ENCODE measurements at places on chromosomes 4 and X.

DNA sequence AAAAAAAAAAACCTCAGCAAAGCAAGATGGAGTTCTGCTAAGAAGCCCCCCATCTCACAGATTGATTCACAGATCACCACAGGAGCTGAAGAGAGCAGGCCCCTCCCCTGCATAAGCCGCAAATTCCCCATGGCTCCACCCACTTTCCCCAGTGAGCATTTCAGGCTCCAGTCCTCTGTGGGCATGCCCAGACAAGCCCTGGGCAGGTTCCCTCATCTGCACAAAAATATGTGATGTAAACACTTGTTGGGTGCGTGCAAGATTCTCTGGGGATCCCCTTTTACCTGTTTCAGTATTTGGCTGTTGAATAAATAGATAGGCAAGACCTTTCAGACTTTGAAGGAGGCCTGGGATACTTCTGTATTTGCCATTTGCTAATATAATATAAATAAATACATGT, 514.3 kb downstream of the PCDH7 start:
- peak; percentile 31 for DNase-seq

GRCh38 chrX:94914235-94914634, 1240.2 kb downstream of the FAM133A start:
- DNase-seq = no peak

- DNase-seq = no peak
Measured at GRCh38 chrX:123454712-123455431, 270.8 kb downstream of the GRIA3 start.

- DNase-seq = no peak
Measured at GRCh38 chr4:106494066-106494465, 125.5 kb upstream of the GIMD1 start.

GRCh38 chr4:102723511-102723910, 37.3 kb downstream of the MANBA start:
- no peak for DNase-seq

- DNase-seq = no peak
Measured at GRCh38 chrX:27915617-27916016, 65.6 kb downstream of the DCAF8L1 start.

- no peak for DNase-seq
Measured at GRCh38 chr4:166415749-166416148, 542.7 kb downstream of the TLL1 start.

GRCh38 chrX:118644378-118644777, 83.0 kb upstream of the IL13RA1 start:
- DNase-seq = peak; percentile 6

- no peak for DNase-seq
Measured at GRCh38 chrX:124497386-124497785, 151.0 kb downstream of the SH2D1A start.

DNA sequence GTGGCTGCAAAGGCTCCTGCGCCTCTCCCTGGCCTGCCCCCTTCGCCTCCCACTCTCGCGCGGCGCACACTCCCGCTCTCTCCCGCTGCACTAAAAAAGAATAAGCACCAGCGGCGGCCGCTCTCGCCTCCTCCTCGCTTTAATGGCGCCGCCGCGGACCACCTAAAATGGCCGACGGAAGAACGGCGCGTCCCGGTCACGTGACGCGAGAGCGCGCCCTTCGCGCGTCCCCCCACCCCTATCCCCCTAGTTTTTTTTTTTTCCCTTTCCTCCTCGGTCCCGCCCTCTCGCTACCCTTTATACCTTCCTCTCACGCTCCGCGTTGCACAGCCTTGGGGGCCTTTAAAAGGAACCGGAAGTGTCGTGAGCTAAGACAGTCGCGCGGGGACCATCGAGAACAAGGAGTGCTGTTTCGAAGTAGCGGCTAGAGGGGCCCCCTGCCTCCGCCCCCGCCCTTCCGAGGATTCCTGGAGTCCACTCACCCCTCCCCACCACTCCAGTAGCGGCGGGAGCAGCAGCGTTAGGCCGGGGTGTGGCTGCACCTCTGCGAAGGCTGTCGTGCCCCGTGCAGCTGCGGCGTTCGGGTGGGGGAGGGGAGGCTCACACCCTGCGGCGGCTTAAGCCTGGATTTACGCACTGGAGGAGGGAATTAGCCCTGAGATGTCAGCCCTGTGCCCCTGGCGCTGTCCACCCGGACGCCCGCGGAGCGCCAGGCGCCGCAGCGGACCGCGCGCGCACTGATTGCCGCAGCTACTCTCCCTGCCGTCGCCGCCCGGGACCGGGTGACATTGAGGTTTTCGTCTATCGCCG, at the start of gene HNRNPD:
TSS of gene HNRNPD (minus strand) at position 176 of the 810 bp plus-strand sequence. CDS start 313 bp downstream, outside the sequence.
- peak; percentile 83 for DNase-seq

- DNase-seq = no peak
Measured at GRCh38 chr4:163878336-163879121, 384.0 kb downstream of the TMA16 start.

DNA sequence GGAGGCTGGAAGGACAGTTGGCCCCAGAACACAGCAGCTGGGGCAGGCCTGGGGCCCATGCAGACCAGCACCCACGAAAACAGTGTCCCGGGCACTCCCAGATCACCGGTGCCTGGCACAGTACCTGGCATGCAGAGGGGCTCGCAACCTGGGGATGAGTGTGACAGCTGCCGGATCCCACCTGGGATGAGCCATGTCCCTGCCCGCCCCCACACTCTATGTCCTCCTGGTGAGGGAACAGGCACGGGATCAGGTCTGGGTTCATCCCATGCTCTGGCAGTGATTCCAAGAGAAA, 22.8 kb upstream of the PPP2R2C start:
- DNase-seq = no peak

DNA sequence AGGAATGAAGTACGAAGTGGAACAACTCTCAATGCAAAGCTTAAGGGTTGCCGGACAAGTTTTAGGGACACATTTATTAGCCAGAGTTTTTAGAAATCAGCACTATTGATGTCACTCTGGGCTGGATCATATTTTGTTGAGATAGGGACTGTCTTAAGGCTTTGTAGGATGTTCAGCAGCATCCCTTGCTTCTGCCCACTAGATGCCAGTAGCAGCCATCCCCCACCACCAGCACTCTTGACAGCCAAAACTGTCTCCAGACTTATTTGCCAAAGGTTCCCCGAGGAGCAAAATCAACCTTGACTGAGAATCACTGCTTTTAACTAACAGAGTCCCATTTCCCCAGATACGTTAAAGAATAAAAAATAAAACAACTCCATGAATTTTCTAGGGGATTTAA, 1497.3 kb downstream of the STIM2 start:
- DNase-seq = no peak

GRCh38 chr4:113169368-113169767, 119.9 kb downstream of the ANK2 start:
- no peak for DNase-seq

GRCh38 chr4:152686452-152687013, 6.7 kb upstream of the TMEM154 start:
- DNase-seq = no peak

GRCh38 chr4:143473334-143474126, 40.0 kb upstream of the SMARCA5 start:
- no peak for DNase-seq

DNA sequence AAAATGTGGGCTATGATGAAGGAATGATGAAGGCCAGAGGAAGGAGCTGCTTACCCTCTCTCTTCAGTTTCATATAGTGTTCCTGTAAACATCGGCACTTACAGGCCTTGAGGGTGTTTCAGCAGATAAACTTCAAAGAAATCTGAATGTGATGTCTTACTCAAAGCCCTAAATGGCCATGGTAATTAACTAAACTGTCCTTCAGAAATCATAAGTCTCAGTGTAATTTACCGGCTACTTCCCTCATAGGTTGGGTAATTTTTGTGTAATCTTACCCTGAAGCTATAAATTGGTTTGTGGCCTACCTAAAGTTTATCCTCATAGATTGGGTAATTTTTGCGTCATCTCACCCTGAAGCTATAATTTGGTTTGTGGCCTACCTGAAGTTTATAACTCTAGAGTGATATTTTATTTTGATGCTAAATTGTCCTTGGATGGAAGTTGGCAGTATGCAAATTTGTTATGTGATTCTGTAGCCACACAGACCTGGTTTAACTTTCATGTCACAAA, 2700.3 kb downstream of the ARAP2 start:
- DNase-seq = no peak

GRCh38 chrX:14501327-14501726, 28.0 kb upstream of the GLRA2 start:
- DNase-seq = no peak

DNA sequence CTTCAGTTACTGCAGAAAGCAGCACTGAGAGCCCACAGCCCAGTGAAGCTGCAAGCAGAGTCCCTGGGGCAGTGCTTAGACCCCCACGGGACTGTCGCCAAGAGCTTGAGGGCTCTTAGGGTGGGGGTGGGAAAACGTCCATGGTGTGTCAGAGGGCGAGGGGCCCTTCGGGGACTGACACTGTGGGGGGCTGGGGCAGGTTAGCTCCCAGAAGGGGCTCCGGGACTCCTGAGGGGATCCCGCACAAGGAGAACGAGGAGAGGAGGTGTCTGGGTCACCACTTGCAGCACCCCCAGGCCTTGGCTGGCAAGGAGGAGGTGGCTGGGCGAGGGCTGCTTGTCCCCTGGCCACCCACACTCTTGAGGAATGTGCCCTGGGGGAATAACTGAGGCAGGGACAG, 20.8 kb downstream of the NAT8L start:
- DNase-seq = no peak

DNA sequence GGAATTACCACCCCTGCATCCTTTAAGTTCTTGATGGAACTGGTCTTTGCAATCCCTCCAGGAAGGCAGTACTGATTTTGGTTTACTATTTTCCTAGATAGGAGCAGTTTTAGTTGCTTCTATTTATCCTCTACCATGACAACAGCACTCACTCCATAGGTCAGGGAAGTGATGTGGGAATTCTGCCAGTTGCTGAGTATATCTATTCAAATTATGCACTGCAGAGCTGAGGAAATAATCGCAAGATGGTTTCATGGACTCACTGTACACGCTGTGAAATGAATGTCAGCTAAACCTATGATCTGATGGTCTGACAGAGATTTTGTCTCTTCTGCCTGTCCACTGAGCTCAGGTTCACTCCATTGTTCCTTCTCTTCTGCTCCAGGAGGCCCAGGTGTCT, 135.8 kb downstream of the FAAH2 start:
- no peak for DNase-seq

DNA sequence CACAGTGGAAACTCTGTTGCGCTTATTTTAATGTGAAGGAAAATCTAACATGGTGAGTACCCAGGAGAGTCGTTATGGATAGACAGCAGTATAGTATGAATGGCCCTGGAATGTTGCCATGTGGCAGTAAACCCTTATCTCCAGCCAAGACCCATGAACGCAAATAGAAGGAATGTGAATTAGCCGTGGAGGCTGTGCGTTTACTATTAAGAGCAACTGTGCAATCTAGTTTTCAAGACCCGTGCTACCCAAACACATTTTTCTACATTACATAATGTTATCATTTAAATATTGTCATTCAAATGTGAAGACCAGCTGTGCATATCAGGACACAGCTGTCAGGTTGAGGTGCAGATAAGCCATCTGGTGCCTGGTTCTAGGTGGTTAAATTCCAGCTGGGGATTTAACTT, 13.3 kb upstream of the AGA start:
- DNase-seq = no peak

- DNase-seq = no peak
Measured at GRCh38 chr4:7531640-7531994, 96.9 kb upstream of the PSAPL1 start.

- no peak for DNase-seq
Measured at GRCh38 chr4:152352622-152353116, 183.2 kb downstream of the FBXW7 start.

- DNase-seq = no peak
Measured at GRCh38 chr4:150131581-150132228, 53.5 kb downstream of the DCLK2 start.

GRCh38 chr4:49217492-49217891, 231.4 kb downstream of the CWH43 start:
- no peak for DNase-seq

GRCh38 chr4:56115898-56116297, 167.2 kb downstream of the CEP135 start:
- no peak for DNase-seq

DNA sequence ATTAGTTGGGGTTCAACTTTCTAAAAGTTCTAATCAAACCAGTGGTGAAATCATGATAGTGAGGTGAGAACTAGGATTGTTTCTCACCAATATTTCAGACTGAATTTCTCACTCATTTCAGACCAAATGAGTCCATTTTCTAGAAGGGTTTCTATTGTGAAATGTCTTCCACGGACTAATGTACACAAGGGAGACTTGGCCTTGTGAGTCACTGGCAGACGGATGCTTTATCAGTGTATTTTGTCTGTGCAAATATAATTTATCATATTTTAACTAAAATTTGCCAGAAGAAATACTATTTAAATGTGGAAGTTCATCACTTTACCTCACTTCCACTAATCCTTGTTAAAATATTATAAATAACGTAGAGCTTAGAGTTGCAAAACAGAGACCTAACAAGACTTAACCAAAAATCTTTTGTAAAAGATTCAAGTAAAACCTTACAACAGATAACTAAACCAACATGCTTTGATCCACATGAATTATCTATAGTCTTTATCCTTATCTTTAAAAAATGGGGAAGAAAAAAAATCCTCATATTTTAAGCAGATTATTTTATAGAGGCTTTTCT, 506.0 kb upstream of the FAM241A start:
- no peak for DNase-seq

DNA sequence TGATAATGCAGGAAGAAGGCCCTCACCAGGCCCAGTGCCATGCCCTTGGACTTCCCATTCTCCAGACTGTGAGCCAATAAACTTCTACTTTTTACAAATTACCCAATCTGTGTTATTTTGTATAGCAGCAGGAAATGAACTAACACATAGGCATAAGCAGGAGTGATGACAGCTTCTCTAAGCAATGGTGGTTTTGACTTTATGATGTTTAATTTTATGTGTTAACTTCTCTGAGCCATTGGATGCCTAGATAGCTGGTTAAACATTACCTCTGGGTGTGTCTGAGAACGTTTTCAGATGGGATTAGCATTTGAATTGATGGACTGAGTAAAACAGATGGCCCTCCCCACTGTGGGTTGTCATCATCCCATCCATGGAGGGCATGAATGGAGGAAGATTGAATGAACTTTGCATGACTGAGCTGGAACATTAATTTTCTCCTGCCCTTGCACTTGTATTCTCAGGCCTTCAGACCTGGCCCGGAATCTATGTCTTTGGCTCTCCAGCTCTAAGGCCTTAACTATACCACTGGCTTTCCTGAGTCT, 13.9 kb upstream of the PDLIM3 start:
- DNase-seq = no peak

DNA sequence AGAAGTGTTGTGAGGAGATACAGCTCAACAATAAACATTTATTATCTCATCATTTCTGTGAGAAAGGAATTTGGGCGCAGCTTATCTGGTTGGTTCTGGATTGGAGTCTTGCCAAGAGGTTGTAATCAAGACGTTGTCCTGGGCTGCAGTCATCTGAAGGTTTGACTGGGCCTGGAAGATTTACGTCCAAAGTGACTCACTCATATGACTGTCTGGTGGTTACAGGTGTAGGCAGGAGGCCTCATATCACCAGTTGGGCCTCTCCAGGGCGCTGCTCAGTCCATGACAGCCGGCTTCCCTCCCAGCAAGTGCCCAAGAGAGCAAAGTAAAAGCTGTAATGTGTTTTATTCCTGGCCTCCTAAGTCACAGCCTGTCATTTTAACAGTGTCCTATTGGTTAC, 106.3 kb downstream of the USP46 start:
- DNase-seq = no peak

GRCh38 chrX:149003863-149004660, 501.0 kb downstream of the IDS start:
- DNase-seq = no peak

- DNase-seq = no peak
Measured at GRCh38 chr4:176484301-176484984, 164.7 kb downstream of the SPCS3 start.

Data from T-helper 2 cell (primary cell).